ENCODE measurements at places on chromosomes 11 and 22.

DNA sequence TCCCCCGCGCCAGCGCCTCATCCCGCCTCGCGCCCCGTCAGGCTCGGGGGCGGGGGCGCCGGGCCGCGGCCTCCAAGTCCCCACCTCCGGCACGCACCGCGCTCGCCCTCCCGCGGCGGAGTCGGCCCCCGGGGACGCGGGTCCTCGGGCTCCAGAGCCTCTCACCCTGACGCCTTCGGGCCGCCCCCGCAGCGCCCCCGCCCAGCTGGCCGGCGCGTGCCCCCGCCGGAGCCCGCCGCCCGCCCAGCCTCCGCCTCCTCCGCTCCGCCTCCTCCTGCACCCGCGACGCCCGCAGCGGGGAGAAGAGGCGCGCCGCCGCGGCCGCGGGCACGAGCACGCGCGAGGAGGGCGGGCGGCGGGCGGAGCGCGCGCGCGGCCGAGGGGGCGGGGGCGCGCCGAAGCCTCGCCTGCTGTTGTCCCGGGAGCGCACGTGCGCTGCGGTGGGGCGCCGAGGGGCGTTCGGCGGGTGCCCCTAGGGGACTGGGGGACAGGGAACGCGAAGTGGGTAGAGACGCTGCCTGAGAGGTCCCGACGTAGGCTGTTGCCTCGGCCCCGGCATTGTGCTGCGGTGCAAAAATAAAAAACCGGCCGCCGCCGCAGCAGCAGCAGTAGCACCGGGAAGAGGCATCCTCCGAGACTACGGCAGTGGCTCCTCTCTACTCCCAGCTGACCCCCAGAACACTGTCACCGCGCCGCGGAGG is 87.4 kb upstream of the ARHGAP32 start:
- peak; percentile 90 for DNase-seq

GRCh38 chr11:117743121-117743815 is 53.7 kb downstream of the DSCAML1 start:
- DNase-seq, result peak; percentile 68

GRCh38 chr11:46367244-46367915 is 14.1 kb upstream of the MDK start:
- peak; percentile 41 for DNase-seq

- peak; percentile 36 for DNase-seq
These were observed 42.6 kb upstream of the APOA1 start for GRCh38 chr11:116879800-116880625.

GRCh38 chr22:43481568-43482317 is 69.9 kb downstream of the MPPED1 start:
- DNase-seq, result peak; percentile 32

- no peak for DNase-seq
These were observed 37.6 kb downstream of the GAB4 start for GRCh38 chr22:16970446-16970845.

GRCh38 chr11:47389577-47390421 is 11.5 kb upstream of the SPI1 start:
- no peak for DNase-seq

DNA sequence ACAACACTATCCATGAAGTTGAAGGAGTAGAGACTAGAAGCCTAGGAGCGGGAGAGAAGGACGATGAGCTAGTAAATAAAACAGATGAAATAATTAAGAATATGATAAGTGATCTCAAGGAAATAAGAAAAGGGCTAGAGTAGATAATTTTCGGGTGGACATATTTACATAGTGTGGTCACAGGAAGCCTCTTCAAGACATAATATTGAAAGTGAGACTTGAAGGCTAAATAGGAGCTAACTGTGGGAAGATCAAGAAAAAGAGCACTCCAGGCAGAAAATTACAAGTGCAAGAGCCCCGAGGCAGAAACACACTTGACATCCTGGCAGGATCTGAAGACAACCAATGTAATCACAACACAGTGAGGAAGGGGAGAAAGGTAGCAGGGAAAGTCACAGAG is 11.9 kb upstream of the PPFIBP2 start:
- DNase-seq, result no peak

DNA sequence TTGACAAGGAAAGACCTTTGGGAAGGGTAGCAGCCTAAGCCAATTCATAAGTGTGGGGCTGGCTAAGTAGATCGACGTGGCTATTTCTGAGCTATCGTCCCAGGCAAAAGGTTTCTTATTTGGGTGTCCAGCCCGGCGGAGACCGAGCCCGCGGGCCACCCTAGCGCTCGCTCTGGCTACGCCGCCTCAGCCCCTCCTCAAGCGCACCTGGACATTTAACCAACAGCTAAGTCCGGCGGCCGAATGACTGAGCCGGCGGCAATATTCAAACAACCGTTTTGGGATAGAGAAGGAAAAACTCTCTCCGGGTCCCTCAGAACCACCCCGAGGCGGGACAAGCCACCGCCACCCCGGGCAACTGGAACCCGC is 457 bp downstream of the RNF141 start:
- no peak for DNase-seq

GRCh38 chr11:129208863-129209262 is 16.7 kb upstream of the ARHGAP32 start:
- no peak for DNase-seq

DNA sequence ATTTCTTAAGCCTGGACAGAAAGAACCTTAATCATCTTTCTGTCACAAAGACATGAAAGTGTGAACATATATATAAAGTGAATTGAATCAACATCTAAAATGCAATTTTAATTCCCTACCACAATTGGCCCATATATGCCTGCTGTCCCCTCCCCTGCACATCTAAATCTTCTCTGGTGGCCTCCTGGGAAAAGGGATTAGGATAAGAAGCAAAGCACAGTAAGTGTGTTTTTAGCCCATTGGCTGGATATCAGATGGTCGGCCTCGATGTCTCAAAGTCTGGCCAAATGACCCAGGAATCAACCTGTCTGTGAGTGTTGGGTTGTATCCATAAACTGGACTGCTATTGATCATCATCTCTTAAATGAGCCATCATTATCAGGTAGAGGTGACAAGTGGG is 5.8 kb downstream of the MMP3 start:
- no peak for DNase-seq

GRCh38 chr11:117220568-117220967 is 11.3 kb downstream of the PCSK7 start:
- no peak for DNase-seq

DNA sequence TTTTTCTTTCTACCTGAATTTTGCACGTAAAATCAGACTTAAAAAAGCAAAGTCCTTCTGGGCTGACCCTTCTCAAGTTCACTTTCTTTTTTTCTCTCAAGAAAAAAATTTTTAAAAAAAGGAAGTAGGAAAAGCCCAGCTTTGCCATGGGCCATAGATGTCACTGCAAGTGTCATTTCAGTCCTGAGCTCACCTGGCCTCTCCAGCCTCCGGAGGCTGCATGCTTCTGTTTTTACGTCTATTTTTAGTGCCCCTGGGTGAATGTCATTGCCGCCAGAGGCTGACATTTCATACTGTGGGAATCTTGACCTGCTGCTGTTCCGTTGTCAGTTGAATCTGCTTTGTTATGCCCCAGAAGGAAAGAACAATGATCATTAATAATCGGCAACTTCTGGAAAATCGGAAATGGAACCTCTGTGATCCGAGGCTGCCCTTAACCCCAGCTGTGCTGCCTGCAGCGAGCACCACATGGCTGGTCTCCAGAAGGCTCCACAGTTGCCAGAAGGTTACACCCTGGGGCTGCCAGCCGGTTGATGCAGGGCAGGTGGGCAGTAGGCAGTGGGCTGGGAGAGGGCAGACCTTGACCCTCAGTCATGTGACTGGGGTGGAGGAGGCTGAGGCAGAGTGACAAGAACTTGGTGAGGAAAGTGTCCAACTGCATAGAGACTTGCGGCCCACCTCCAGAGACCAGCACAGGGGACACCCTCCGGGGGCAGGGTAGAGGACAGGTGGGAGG is 16.7 kb upstream of the MYEOV start:
- no peak for DNase-seq

DNA sequence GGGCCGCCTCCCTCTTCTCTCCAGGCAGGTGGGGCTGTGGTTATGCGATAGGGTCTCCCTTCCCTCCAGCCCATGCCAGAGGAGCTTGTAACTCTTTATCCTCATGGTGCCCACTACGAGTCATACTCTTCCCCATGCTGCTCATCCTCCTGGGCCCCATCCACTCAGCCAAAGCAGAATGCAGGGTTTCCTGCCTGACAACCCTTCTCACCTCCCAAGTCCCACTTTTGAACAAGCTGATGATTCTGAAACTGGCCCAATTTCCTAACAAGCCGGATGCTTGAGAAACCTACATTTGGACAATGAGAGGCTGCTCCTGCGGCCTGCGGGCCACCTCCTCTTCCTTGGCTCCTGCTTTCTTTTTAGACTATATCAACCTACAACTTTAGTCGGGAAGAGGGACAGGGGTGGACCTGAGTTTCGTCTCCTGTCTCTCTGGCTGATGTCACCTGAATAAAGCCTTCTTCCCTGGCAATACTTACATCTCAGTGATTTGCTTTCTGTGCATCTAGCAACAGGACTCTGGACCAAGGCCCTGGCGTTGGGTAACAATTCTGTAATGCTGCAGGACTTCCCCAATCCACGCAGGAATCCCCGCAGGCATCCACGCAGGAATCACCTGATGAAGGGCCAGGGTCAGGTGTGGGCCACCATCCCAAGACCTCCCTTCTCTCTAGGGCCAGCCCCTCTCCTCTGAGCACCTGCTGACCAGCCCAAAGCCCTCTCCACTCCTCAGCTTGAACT is 1.5 kb upstream of the NDUFS8 start:
- DNase-seq, result no peak

DNA sequence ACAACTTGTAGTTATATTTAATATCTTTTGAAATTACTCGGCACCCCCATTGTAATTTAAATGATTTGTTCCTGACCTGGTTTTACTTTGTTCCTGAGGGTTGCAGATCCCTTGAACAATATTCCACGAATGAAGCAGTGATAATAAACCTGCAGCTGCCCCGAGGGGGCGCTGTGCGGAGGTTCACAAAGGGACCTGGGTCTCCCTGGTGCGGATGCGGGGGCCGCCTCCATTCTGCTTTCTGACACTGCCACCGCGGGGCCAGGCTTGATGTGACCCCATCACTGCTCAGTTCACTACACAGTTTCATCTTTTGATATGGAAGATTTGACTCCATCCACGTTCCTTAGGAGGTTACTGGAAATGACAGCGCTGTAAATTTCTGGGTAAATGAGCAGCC is 62.9 kb upstream of the PRODH start:
- no peak for DNase-seq

DNA sequence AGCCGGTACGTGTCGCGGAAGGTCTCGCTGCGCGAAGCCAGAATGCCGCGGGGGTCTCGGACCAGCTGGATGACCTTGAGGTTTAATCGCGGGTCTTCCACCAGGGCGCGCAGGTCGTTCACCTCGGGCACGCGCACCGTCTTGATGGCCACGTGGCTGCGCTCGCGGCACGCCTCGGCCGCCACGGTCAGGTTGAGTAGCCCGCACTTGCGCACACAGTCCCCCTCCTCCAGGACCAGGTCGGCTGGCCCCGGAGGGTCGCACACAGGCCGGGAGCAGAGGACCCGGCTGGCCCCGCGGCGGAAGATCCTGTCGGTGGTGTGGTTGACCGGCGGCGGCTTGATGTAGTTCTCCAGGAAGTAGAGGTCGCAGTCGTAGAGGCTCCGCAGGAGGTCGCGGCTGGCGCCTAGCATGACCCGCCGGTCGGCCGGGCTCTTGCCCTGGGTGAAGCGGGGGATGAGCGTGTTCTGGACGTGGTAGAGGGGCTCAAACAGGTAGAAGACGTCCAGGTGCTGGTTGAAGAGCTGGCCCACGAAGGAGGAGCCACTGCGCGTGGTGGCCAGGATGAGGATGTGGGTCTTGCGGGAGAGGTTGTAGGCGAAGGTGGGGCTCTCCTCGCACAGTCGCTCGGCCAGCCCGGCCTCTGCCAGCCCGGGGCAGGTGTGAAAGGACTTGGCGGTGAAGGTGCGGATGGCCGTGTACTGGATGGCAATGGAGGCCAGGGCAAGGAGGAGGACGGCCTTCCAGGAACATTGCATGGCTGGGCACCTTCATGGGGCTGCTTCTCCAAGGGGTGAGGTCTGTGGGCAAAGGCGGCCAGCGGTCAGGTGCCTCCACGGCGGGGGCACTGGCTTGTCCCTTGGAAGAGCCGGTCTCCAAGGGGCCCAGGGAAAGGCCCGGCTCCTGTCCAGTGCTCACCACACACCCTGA is 15.0 kb downstream of the CHST1 start:
- DNase-seq, result no peak

- no peak for DNase-seq
These were observed 70.4 kb downstream of the GGTLC2 start for GRCh38 chr22:22714600-22715335.

DNA sequence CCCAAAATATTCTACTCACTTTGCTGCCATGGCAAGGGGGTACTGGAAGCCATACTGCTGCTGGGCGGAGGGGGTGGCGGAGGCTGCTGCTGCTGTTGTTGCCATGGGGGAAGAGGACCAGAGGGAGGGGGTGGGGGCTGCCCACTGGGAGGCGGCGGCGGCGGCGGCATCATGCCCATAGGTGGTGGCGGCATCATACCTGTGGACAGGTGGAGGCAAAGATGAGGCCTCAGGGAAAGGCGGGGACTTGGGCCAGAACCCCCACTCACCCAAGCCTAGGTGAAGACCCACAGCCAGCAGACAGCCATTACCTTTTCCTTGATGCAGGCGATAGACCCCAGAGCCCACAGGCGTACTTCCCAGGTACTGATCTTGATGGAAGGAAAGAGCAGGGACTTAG is 7.1 kb upstream of the PYGM start:
- no peak for DNase-seq

DNA sequence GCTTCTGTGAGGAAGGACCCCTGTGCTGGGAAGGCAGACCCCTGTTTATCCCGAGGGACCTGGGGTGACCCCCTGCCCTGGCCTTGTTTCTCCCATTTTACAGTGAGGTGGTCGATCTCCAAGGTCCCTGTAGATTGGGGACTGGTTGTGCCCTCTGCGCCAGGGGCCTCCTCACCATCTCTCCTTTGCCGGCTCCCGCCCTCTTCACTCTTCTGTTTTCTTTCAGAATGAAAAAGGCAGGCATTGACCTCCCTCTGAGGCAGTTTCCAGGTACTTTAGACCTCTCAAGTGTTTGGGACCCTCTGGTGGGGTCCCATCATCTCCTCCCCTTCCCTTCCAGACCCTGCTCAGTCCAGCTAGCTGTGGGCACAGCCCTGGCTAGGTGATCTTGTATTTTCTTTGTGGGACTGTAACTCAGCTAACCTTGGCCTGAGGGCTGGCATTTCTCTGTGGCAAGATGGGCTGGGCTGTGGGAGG is 1.5 kb downstream of the SERPINH1 start:
- no peak for DNase-seq

DNA sequence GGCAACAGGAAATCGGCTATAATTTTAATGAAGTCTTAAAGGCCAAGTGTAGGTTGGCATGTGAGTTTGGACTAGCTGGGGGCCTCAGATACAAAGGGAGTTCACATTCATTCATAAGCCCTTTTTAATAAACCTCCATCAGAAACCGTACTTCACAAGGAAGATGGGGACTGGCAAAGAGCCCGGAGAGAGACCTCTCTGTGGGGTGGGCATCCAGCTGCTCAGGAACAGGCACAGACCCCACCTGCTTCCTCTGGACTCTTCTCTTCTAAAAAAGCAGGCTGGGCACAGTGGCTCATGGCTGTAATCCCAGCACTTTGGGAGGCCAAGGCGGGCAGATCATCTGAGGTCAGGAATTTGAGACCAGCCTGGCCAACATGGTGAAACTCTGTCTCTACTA is 3.9 kb upstream of the ARFGAP3 start:
- peak; percentile 15 for DNase-seq

- no peak for DNase-seq
These were observed 7.7 kb upstream of the MMP12 start for GRCh38 chr11:102882389-102883024.

- no peak for DNase-seq
These were observed 194.0 kb downstream of the LARGE1 start for GRCh38 chr22:33726294-33726734.

GRCh38 chr11:119892311-119892808 is 163.4 kb upstream of the NECTIN1 start:
- no peak for DNase-seq

GRCh38 chr11:119266063-119266462 is 50.9 kb downstream of the MCAM start:
- no peak for DNase-seq
